Cardiac muscle cell (in vitro differentiated cells and primary cell): ENCODE measurements at places on chromosomes 7 and 10.
A peak's percentile ranks its signal among the peaks of the same experiment; 100 is the strongest.

DNA sequence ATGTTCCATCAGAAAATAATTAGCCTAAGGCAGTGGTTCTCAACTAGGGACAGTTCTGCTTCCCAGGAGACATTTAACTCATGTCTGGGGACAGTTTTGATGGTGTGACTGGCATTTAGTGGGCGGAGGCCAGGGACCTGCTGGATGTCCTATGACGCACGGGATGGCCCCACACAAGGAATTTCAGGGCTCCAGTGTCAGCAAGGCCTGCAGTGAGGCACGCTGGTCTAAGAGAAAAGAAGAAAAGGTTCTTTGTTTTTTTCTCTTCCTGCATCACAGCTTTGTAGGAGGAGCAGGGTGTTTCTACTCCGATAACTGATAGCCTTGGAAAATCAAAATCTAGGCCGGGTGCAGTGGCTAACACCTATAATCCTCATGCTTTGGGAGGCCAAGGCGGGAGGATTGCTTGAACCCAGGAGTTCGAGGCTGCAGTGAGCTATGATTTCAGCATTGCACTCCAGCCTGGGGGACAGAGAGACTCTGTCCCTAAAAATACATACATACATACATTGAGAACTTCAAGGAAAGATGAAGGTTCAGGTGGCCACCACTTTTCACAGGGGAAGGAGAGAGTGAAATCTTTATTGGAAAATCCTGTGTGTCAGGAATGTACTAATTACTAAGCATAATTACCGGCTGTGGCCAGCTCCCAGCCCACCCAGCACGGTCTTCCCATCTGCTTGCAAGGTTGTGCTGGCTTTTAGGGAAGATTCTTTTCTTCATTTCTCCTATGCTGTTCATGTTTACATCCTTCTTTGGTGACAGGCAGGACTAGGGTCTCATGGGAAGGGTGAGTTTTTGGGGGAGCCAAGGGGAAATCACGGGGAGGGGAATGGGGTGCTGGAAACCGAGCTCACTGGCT, 150.4 kb downstream of the ACTR3B start:
- DNase-seq, result no peak

GRCh38 chr7:50567715-50568261, 2.6 kb upstream of the DDC start:
- no peak for DNase-seq

- peak; percentile 7 for DNase-seq
Measured at GRCh38 chr7:113026941-113027340, 59.7 kb downstream of the GPR85 start.

DNA sequence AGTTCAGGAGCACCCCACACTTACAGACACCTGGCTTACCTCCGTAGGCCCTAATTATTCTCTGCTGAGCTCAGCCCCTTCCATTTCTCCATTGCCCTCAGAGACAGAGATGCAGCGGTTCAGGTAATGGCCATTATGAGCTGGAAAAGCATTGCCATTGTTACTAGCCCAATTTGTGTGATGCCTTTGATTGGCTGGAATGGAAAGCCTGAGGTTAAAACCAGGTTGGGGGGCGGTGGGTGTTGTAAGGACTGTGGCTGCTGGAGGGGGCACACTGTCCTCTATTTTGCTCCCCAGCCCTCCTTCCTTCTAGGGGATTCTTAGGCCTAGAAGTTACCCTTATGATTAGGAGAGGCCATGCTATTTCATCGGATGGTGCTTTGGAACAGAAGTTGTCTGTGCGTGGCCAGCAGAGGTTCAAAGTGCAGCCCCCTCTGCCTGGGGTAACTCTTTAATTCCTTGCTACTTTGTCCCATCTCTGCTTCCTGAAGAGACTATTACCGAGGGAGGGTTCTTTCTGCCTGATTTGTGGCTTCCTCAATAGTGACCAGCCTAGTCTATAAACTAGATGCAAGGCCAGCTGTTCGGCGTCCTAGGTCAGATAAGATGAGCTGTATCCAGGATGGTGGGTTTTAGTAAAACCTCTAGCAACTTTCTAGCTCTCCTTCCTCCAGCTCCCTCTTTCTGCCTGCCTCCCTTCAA, 14.2 kb upstream of the ACSL5 start:
- DNase-seq, result no peak

DNA sequence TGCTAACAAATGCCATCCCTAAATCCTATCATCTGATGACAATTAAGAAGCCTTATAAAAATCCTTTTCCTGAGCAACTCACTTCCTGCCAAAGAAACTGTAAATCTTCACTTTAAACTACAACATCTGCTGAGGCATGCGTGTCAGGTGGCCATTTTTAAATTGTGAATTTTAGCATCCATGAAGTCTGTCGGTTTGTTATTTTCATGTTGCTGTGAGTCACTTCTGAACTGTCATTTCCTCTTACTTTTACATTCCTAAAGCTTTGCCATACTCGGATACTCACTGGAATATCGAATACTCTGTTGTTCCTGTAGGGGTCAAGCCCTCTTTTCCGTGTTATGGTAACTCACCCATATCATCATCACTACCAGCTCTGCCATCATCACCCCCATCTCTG, 34.3 kb upstream of the TMEM26 start:
- peak; percentile 16 for DNase-seq

- DNase-seq, result no peak
Measured at GRCh38 chr7:143735962-143736361, 21.5 kb downstream of the CTAGE6 start.

DNA sequence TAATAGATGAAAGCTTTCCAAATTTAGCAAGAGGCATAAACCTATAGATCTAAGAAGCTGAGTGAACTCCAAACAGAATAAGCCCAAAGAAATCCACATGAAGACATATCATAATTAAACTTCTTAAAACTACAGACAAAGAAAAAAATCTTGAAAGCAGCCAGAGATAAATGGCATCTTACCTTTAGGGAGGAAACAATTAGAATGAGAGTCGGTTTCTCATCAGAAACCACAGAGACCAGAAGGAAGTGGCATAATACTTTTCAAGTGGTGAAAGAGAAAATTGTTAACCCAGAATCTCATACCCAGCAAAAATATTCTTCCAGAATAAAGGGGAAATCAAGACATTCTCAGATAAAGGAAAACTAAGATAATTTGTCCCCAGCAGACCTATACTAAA, 98.9 kb upstream of the NANOS1 start:
- DNase-seq, result no peak

GRCh38 chr7:128265906-128266300, 24.8 kb downstream of the LEP start:
- DNase-seq, result no peak

DNA sequence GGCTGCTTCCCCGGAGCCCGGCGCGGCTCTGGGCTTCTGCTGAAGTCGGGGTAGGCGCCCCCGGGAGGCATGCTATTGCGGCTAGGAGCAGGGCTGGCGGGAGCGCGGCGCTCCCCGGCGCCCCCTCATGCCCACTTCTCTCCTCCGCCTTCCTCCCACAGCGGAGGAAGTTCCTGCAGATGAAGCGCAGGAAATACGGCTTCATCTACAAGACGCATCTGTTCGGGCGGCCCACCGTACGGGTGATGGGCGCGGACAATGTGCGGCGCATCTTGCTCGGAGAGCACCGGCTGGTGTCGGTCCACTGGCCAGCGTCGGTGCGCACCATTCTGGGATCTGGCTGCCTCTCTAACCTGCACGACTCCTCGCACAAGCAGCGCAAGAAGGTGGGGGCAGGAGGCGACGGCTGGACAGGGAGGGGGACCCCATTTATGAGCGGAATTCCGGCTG, 479 bp downstream of the CYP26A1 start:
- no peak for DNase-seq

DNA sequence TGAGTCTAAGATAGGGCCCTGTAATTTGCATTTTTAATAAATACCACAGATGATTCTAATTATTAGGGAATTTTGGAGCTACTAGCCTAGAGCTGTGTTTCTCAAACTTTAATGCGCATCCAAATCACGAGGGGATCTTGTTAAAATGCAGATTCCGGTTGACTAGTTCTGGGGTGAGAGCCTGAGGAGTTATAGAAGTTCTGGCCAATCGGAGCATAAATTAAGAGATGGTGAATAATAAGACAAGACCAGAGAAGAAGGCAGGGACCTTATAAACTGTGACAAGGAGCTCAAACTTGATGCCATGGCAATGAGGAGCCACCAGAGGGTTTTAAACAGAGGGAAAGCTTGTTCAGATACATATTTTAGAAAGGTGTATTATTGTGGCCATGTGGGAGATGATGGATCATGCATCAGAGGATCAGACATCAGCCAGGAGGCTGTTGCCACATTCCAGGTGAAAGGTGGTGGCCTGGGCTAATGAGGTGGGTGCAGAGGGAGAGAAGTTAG, 29.7 kb upstream of the TLX1 start:
- DNase-seq, result no peak

DNA sequence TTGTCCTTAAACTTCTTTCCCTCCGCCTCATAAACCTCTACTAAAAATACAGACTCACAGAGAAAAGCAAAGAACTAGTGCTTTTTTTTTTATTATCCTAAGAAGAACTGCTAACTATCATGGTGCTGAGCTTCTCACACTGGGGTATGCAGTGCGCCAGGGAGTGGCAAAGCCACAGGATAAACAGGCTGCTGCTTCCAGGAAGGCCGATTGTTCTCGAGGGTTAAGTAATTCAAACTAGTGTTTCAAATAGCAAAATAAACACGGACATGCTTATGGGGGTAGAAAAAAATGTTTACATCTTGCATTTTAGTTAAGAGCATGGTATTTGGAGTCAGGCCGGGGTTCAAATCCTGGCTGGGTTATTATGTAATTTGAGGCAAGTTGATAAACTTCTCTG, 157.0 kb downstream of the TAX1BP1 start:
- DNase-seq, result no peak

GRCh38 chr7:93015779-93016481, 101.8 kb downstream of the SAMD9 start:
- no peak for DNase-seq

DNA sequence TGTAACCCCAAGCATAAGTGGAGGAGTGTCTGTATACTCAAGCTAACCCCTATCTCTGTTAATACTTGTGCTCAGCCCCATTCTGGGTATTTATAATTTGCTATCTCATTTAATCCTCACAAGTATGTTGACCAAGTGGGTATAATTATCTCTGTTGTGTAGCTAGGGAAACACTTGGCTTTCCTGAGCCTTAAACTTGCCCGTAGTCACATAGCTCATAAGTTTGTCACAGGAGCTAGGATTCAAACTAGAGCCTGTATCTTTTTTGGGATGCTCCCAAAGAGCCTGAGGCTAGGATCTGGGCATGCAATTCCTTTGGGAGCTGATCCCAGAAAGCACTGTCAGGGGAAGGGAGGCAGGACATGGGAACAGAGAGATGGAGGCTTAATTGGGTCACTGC, 377.4 kb downstream of the GALNT17 start:
- DNase-seq, result no peak

DNA sequence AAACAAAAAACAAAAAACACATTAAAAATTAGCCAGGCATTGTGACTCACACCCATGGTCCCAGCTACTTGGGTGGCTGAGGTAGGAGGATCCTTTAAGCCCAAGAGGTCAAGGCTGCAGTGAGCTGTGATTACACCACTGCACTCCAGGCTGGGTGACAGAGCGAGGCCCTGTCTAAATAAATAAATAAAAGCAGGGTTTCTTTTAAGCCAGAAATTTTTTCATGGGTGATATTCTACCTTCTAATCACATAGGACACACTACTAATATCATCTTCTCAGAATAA, 14.2 kb upstream of the SVIL start:
- peak; percentile 35 for DNase-seq

GRCh38 chr10:43904301-43904700, 255.6 kb upstream of the ZNF32 start:
- no peak for DNase-seq

GRCh38 chr10:110495731-110496552, 1.8 kb upstream of the DUSP5 start:
- DNase-seq, result peak; percentile 94

GRCh38 chr10:35355971-35356724, 19.8 kb downstream of the CCNY start:
- no peak for DNase-seq

GRCh38 chr10:77626266-77626935, 11.2 kb downstream of the KCNMA1 start:
- DNase-seq, result no peak

GRCh38 chr7:39199951-39200350, 222.2 kb downstream of the POU6F2 start:
- no peak for DNase-seq

DNA sequence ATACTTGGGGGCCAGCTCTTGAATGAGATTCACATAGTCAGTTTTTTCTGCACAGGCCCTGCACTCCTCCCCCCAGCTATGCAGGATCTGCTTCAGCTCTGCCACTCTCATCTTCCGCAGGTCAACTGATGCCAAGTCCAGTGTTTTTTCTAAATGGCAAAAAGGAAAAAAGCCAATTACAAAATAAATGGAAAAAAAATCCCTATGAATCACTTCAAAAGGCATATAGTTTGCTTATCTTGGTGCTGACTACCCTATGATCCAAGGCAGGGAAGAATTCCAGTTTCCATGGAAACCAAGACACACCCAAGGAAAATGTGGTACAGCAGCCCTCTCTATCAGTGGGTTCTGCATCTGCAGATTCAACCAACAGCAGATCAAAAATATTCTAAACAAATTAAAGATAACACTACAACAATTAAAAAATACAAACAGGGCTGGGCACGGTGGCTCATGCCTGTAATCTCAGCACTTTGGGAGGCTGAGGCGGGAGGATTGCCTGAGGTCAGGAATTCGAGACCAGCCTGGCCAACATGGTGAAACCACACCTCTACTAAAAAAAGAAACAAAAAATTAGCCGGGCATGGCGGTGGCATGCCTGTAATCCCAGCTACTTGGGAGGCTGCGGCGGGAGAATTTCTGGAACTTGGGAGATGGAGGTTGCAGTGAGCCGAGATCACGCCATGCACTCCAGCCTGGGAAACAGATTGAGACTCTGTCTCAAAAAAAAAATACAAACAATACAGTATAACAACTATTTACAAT, 17.6 kb downstream of the CDNF start:
- DNase-seq, result peak; percentile 86

DNA sequence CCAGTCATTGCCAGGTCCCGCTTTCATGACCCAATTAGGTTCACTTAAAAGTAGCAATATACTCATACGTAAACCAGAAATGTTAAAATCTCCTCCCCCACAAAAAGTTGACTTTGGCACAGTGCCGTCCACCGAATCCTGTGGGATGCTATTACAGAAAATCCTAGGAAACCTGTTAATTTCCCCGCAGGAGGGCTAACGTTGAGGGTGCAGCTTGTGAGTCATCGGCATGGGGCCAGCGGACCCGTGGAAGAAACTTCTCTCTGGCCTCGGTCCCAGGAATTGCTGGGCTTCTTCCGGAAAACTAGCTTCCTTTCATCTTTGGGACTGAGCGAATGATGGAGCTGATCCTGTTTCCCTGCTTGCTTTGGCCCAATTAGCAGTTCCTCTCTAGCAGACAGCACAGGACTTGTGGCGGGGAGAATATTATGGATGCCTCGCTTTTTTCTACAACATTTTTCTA, 13.5 kb downstream of the CRYGN start:
- peak; percentile 99 for DNase-seq

- DNase-seq, result no peak
Measured at GRCh38 chr7:7869036-7869435, 99.6 kb upstream of the GLCCI1 start.
